ENCODE measurements at places on chromosomes 4 and X.

- H3K27me3 ChIP-seq = no peaks in the 10 kb centered on the region
- no peak overlapping the region for H3K4me3 ChIP-seq
- no peak overlapping the region for H3K27ac ChIP-seq
- no peaks in the 10 kb centered on the region for H3K4me1 ChIP-seq
- no peaks in the 10 kb centered on the region for H3K36me3 ChIP-seq
- no peak for DNase-seq
These were observed 56.2 kb downstream of the UGT2B10 start for GRCh38 chr4:68871809-68872642.

DNA sequence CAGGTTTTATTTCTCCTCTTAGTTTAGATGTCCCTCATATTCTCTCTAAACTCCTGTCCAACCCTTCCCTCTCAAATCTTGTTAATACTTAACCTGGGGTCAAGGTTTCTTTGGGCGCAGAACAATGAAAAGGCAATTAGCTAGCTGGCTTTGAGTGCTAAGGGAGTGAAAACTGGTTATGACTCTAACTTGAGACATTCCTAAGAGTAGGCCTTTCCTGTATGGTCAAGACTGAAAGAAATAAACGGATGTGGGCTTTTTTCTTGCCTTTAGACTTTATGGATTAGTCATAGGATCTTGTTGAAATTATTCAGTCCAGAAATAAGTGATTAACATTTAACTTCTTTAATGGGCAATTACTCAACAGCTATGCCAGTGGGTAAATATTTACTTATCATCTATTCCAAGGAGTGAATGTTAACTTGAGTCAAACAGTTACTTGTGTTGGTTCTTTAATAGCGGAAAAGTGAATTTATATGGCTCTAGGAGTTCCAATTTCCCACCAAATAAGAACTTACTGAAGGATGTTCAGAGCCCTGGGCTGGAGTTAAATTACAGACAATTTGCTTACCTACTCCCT, 141.7 kb upstream of the SCML1 start:
- H3K27me3 ChIP-seq = no peaks in the 10 kb centered on the region
- no peak overlapping the region for H3K4me3 ChIP-seq
- no peaks in the 10 kb centered on the region for H3K4me1 ChIP-seq

DNA sequence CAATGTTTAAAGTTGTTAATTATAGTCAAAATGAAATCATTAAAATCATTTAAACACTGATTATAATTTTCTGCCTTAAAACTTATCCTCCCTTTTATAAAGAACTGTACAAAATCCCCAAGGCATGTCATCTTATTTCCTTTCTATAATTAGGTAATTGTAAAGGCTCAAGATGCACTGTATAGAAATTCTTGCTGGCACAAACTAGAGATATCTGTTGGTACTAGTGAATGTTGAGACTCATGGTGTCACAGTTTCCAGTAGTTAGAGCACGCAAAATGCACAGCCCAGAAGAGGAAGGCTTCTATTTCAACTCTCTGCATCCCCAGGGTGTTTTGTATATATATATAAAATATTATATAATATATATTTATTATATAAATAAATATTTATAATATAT, 22.7 kb upstream of the PLA2G12A start:
- peaks cover 7% of the 10 kb centered on the region for H3K27me3 ChIP-seq
- H3K4me1 ChIP-seq = no peaks in the 10 kb centered on the region
- no peak overlapping the region for H3K27ac ChIP-seq
- no peaks in the 10 kb centered on the region for H3K36me3 ChIP-seq
- no peak for DNase-seq
- H3K4me3 ChIP-seq = no peak overlapping the region

DNA sequence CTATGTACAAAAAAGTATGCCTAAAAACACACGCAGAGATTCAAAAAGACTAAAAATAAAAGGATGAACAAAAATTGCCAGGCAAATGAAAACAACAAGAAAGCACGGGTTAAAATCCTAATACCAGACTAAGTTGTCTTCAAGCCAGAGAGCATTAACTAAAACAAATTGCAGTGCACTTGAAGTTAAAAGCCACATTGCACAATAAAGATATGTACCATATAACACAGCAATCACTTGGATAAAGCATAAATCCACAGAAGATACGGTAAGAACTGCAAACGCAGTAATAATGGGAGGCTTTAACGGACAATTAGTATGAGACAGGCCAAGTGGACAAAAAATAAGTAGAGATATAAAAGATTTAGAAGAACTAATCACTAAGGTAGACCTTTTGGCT, 14.9 kb downstream of the CCDC158 start:
- no peak for DNase-seq
- peaks cover 7% of the 10 kb centered on the region for H3K27me3 ChIP-seq
- H3K27ac ChIP-seq = no peak overlapping the region

DNA sequence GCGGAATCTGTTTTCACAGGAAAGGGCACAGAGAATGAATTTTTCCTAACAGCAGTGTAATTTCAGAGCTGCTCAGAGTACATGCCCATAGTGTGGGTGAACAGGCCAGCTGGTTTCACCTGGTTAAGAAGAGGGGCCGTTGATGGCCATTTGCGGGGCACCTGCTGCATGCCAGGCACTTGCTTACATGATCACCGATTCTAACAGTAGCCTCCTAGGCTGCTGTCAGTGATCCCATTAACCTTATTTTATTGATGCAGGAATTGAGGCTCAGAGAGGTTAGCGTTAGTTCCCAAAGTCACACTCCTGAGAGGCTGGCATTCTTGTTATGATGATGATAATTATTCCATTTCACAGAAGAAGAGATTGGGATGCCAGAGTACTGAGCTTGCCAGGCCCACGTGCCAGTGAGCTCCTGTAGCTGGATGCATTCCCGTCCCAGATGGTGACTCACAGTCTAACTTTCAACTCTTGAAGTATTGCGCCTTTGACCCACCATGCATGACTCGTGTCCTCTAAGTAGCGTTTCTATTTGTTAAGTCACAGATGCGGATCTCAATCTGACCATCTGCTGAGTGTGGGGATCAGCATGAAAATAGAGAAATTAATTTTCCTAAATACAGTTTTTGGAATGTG, 76.5 kb downstream of the PSAPL1 start:
- no peak overlapping the region for H3K4me3 ChIP-seq
- no peaks in the 10 kb centered on the region for H3K36me3 ChIP-seq
- no peak for DNase-seq
- H3K27me3 ChIP-seq = no peaks in the 10 kb centered on the region
- no peaks in the 10 kb centered on the region for H3K4me1 ChIP-seq
- H3K27ac ChIP-seq = no peak overlapping the region

- no peak for DNase-seq
- no peaks in the 10 kb centered on the region for H3K27me3 ChIP-seq
- peak overlapping the region; percentile 48 for H3K4me3 ChIP-seq
- peak overlapping the region; percentile 76 for H3K27ac ChIP-seq
These were observed 26.5 kb downstream of the BOD1L1 start for GRCh38 chr4:13601048-13601447.

- no peak overlapping the region for H3K27ac ChIP-seq
- H3K27me3 ChIP-seq = peaks cover 27% of the 10 kb centered on the region
- H3K36me3 ChIP-seq = no peaks in the 10 kb centered on the region
These were observed 101.5 kb upstream of the MAML3 start for GRCh38 chr4:140255467-140255866.

All from activated B cell treated with CpG ODN at 0.5 μM for 24 hours (primary cell).